Stimulated activated CD4-positive, alpha-beta T cell treated with anti-CD3 and anti-CD28 coated beads, Interleukin-12 subunit alpha, Interleukin-12 subunit beta, amount 100 ng/mL, for 24 hours (primary cell): ENCODE measurements at places on chromosomes 12 and 14.

- DNase-seq = no peak
These were observed 16.9 kb downstream of the AEBP2 start for GRCh38 chr12:19456176-19456575.

DNA sequence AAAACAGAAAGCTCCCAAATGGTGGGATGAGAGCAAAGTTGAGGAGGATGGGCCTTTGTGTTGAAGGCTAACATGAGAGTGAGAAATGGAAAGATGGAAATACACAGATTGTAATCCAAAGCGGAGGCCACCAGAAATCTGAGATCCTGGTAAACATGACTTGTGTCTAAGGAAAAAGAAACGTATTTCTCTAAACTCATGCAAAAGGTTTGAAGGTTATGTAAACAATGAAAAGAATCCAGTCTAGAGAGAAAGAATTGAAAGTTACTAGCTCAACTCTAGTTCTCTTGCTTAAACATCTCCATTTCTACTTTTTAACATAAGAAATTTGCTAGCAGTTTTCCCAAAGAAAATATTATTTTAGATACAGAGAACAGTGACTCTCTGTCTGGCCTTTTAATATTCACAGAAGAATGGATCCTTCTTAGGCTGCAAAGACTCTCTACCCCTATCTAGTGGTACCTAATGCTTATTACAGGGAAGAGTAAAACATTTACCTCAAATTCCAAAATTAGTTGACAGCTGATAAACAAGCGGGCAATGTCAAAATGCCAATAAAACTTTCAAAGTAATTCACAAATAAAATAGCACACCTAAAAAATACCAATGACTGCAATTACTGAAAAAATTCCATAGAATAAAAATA, 75.8 kb upstream of the SOX5 start:
- DNase-seq = no peak

DNA sequence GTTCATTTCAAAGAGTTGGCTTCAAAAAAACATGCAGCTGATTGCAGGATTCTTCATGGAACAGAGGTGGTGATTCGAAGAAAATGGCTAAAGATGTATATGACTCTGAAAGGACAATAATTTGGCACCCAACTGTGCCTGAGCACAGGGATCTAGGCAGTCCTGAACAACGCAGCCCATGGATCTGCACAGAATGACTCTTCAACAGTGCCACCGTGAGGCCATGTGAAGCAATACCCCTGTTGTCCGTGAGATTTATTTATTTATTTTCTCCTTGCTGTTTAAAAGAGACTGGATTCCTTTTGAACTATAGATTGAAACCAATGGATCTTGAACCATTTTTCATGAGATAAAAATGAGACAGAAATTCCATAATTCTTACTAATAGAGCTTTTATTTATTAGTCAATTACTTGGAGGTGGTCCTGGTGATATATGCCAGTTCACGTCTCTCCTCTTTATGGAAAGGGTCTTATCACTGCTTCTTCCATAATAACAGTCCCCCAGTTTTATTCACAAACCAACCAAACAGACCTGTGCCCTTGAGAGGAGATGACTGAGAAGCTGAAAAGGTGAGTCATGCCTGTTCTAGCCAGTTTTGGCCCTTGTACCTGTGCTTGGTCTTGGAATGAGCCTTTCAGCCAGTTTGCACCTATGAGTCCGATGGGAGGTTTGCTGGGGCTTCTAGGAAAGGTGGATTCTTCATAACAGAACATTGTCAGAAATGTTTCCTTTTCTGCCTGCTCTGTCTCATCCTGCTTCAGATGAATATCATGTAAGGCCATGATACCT, 1598.3 kb downstream of the AACS start:
- DNase-seq = peak; percentile 1

DNA sequence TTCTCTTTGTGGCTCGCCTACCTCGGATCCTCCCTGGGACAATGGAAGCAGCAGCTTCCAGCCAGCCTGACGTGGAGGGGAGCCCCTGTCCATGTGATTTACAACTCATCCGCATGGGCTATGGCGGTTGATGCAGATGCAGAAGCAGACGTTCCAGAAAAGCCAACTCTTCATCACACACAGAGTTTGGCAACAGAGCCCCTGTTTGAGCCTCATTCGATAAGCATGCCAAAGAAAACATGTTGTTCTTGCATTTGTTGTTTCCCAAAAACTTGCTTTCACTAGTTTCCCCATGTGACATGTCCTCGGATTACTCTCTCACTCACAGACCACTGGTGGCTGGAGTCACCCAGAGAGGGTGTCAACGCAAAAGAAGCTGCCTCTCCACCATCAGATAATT, 16.4 kb upstream of the TC2N start:
- no peak for DNase-seq

DNA sequence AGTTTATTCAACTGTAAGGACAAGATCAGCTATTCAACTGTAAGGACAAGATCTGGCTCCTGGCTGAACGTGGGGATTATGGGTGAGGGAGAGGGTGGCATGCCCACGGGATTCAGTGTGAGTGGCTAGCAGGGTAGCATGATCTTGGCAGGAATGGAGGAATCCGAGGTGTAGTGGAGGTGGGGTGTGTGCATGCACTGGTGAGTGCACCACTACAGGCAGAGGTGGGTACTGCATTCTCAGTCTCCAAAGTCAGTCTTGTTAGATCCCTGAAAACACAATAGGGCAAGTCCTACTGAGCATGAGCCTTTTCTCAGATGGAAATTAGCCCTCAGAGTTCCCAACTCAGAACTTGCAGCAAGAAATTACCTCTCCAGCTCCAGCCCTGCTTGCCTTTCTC, 32.2 kb upstream of the DCD start:
- DNase-seq = no peak

DNA sequence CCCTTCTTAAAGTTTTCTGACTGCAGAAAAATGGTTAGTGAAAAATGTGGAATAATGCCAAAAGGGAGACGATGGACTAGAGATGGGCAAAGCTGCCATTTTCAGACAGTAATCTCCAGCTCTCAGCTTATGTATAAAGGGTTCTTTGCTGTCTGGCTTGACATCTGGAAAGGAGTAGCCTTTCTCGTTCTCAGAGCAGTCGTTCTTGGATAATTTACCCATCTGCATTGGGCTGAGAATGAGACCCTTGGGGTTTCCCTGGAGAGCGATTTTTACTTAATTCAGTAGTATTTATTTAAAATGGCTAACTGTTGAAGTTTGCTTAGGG, 1.2 kb downstream of the NUDT4 start:
- DNase-seq = no peak

DNA sequence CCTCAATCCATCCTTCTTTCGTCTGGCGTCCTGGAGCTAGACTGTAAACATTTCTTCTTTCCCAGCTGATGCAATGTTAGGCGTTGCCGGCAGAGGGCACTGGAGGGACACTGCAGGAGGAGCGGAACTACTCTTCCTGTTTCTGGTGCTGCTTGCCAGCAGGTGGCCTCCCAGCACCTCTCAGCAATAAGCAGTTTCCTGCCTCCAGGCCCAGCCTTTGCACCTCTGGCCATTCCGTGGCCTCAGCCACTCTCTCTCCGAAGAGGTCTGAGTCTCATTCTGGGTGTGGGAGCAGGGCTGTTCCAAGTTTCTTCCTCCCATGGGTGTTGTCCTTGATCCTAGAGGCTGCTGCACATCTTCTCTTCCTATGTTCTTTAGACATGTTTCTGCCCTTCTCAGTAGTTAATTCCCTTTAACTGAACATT, 7.5 kb upstream of the ASPG start:
- DNase-seq = peak; percentile 65

- DNase-seq = no peak
These were observed 6.2 kb downstream of the CALM1 start for GRCh38 chr14:90403065-90403464.

DNA sequence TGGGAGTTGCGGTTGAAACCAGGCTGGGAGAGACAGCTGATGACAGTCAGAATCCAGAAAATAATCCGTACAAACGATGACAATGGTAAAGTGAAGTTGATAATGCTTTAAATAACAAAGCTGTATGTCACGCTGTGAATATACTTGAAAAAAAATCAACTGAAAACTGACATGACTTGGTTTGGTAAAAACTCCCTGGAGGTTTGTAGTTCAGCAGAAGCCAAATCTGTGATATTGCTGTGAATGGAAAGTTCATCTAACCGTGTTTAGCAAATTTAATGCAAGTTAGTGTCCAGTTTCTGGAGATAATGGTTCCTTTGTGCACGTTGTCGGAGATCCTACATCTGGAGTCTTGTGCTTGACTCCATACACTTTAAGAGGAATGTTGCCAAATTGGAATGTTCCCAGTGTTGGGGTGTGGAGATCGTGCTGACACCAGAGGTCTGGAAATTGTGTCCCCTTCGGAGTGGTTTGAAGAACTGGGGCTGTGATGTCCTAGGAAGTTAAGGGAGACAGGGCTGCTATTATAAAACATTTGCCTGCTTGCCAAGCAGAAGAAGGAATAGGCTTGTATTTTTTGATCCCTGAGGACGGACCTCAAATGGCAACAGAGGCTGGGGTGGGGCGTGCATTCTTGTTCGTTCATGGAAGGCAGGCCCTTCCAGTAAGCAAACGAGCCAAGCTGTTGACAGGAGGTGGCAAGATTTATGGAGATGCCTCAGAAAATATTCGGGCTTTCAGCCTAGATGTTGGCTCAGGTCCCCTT, 30.6 kb downstream of the PPFIBP1 start:
- DNase-seq = no peak

DNA sequence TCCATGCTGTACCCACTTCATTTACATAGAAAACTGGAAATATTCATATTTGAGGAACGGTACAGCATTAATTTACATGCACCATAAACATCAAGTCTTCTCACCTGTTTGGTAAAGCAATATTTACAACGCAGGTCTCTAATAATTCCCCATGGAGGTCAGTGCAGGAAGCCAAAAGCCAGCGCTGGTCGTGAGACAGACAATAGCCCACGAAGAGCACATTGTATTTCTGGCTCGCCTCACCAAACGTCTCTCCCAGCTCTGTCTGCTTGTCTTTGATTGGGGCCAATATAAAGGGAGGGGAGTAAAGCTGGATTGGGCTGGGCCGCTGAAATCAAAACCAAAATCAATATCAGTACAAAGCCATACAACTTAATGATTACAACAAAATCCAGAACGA, 302.1 kb downstream of the MED13L start:
- no peak for DNase-seq

DNA sequence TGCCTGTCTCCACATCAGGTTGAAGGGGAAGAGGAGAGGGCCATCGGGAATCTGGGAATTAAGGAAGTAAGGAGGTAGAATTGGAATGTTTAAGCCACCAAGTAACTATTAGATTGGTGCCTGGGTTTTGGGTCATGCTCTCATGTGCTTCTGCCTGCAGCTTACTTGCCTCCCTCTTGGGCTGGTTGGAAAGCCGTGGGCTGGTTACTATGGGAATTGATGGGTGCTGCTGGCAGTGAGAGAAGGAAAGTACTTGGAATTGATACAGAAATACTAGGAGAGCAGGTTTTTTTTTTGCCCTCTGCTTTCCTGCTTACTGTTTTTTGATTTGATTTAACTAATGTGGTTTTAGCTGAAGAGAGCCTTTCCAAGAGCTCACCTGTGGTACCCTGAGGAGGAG, 493.5 kb upstream of the RGS6 start:
- DNase-seq = no peak

GRCh38 chr12:69241438-69242092, 2.2 kb downstream of the CPSF6 start:
- DNase-seq = no peak

GRCh38 chr14:105842105-105842504, 315.7 kb downstream of the TMEM121 start:
- no peak for DNase-seq

DNA sequence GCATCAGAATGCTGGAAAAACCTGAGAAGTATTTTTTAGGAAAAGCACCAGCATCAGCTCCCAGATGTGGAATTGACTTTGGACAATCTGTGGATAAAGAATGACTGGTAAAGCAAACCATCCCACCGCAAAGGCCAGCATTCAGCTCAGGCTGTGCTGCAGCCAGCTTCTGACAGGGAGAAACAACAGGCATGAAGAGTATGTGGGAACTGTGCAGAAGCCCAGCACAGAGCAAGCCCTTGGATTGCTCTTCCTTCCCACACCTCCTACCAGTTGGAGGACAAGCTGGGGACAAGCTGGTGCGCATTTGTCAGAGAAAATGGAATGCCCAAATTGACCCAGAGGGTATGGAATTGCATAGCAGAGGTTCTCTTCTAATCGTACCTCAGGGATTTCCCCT, 228.1 kb downstream of the ANO2 start:
- no peak for DNase-seq

GRCh38 chr12:22477894-22478287, 66.5 kb downstream of the C2CD5 start:
- DNase-seq = no peak

- DNase-seq = no peak
These were observed 31.9 kb downstream of the FOS start for GRCh38 chr14:75310295-75311111.

DNA sequence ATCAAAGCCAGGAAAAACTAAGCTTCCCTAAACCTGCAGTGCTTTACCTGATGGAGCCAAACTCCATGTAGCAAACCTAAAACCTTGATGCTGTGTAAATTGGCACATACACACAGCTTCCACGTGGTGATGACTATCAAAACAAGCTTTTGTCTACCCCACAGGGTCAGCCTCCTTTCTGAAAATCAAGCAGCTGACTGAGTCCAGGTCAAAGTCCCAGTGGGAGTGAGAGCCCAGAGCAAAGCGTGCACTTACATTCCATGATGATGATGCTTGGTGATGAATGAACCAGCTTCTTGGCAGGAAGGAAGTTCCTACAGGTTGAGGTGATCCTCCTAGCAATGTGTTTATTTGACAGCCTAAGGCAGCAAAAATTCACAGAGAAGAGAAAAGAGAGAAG, 630.0 kb upstream of the TBX3 start:
- DNase-seq = no peak

DNA sequence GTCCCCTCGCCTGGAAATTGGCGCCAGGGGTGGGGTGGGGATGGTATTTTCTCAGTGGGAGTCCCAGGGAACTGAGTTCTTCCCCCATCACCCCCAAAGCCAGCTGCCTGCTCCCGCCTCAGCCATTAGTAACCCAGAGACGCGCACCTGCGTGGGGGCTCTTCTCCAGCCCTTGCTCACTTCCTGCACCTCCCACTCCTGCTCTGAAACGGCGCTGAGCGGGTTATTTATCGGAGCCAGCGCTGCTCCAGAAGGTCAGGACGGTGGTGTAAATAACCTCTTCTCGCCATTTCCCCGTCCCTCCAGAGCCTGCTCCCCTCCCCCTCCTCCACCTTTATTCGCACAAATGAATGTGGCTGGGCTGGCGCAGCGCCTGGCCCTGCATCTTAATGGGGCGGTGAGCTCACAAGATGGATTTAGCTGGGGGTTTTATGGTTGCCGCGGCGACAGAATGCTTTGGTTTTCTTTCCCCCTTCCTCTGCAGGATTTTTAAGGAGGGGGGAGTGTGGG, 12.2 kb downstream of the GPR84 start:
- DNase-seq = peak; percentile 24

DNA sequence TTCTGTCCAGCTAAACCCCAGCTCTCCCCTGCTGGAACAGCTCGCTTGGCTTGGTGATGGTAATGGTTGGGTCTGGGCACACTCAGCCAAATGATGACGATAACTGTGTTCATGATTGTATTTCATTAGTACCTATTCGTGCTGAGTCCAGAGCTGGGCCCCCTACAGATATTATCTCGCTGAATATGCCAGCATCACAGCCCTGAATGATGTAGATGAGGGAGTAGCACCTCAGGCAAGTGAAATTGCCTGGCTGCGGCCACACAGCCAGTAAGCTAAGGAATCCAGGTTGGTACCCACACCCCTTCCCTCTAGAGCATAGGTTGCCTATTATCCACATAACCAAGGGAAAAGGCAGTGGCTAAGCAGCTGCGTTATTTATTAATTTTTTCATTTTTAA, 163.5 kb downstream of the KTN1 start:
- no peak for DNase-seq
